Stimulated activated CD4-positive, alpha-beta T cell treated with anti-CD3 and anti-CD28 coated beads, Interleukin-2, amount 100 ng/mL, for 4 hours (primary cell): ENCODE measurements at places on chromosomes 2 and 18.

- peak; percentile 46 for DNase-seq
Measured at GRCh38 chr2:23380562-23381065, 4.4 kb upstream of the KLHL29 start.

DNA sequence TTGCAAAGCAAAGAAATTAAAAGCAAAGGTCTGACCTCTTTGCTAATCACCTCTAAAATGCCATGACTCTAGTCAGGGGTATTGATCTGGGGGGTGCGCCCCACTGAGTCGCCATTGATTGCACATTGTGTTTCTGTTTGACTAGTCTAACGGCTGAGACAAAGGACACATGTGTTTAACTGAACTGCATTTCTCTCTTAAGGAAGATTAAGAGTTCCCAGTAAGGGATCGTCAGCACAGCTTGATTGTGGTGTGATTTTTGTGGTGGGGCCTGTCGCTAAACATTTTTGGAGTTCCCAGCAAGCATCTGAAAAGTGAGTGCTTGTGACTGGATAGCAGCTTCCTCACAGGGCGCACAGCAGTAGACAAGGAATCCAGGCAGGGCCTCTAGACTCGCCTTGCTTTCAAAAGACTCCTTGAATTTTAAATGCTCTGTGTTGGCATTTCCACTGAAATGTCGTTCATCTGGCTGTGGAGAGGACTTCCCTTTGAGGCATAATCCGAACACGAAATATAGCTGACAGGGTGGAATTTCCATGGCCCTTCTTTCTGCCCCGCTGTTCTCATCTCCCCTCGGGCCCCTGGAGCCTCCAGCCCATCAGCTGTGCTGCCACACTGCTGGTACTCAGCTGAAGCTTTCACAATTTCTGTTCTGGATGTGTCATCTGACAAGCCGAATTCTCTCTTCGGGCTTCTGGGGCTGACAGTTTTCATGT is 126.3 kb downstream of the FAM168B start:
- no peak for DNase-seq

GRCh38 chr2:46945671-46946070 is 30.1 kb upstream of the MCFD2 start:
- DNase-seq: no peak

DNA sequence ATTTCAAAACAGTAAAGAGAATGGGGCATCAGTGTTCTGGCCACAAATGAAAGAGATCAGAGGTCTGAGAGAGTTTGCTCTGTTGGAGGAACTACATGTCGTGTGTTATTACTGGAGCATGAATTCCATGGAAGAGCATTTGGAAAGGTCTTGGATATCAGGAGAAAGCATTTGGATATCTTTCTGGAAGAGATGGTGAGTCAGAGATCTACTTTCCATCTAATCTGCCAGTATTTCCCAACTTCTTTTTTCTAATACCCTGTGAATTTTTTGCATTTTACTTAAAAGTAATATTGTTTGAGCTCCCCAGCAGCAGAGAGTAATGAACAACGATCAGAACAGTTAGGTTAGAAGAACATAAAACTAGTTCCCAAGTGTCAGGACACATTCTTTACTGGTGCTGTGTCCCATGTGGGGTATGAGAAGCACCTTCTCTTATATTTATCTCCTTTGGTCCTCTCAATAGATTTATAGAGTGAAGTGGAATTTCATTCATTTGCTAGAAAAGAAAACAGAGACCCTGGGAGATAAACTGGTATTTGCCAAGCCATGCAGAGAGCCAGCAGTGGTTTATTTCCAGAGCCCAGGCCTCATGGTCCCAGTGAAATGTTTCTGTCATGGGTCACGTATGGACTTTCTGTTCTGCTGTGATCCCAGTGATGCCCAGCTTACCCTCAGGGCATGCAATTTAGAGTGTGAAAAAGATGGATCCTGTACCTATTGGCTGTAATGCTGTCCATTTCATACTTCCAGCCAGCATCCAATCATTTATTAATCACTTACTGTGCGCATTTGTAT is 130.8 kb upstream of the NT5C1B start:
- DNase-seq: no peak

- DNase-seq: no peak
Measured at GRCh38 chr18:3664563-3665178, 214.7 kb downstream of the TGIF1 start.

DNA sequence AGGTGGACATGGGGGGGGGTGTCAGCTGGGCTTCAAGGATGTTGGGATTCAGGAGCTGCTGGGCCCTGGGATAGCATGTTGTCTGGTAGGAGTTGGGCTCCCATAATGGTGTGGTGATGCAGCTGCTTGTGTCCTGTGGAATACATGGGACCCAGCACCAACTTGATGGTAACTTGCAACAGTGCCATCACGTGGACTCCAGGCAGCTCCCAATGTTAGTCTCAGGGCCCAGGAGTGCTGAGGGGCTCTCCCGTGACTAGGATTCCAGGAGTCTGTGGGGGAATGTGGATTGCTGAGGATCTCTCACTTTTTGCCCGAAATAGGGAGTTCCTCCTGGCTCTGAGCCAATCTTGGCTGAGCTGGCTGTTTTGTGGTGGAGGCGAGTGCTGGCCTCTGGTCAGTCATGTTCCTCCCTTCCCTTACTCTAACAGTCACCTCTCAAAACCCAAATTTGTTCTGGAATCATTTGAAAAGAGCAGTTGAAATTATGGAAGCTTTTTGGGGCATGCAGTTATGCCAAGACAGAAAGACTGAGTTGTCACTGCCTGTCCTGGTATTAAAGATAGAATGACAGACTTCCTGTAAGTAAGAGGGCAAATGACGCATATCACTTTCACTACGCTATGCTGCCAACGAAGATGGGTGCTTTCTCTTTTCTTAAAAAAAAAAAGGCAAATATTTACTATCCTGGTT is 607.1 kb downstream of the ADCYAP1 start:
- no peak for DNase-seq

DNA sequence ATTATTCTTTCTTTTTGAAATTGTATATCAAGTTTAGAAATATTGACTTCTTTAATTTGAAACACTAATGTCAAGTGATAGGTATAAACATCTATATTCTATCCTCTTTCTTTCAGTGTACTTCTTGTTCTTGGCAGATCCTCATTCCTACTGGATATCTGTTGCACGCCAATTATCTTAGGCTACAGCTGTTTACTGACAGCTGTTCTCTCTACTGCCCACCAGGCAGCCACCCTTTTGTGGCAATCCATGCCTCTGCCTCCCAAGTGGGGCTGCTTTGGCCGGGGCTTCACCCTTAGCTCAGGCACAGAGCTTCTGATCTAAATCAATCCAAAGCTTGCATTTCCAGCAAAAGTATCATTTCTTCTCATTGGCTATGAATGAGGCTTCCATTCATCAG is 50.6 kb upstream of the ITSN2 start:
- DNase-seq: no peak

DNA sequence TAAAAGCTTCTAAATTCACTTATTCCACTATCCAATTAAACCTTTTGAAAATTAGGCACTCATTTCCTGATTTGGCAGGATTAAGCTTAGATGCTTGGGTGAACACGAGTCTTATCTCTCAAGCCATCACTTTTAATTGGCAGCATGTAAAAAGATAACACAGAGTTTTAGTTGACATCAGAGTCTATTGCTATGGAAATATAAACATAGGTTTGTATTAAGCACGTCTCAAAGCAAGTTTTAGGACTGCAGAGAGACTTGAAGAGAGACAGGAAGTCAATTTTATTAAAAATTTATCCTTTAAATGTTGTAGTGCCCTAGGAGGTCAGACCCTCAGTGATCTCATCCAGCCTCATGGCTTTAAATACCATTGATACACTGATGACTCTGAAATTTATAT is 5.6 kb downstream of the RBKS start:
- no peak for DNase-seq

DNA sequence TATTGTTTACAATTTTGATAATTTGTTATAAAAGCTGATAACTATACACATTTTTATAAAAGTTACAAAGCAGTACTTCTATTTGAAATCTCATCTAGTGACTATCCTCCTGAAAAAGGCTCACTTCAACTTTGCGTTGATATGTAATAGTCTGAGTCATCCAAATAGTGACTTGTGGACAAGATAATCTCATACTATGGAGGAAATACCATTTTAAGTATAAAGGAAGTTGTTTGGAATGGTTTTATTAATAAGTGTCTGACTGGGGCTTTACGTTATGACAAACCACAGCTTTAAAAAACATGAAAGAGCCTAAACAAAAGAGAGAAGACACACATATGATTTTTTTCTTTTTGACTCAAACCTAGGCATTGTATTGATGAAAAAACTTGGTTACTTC is 272.3 kb upstream of the COL3A1 start:
- no peak for DNase-seq

DNA sequence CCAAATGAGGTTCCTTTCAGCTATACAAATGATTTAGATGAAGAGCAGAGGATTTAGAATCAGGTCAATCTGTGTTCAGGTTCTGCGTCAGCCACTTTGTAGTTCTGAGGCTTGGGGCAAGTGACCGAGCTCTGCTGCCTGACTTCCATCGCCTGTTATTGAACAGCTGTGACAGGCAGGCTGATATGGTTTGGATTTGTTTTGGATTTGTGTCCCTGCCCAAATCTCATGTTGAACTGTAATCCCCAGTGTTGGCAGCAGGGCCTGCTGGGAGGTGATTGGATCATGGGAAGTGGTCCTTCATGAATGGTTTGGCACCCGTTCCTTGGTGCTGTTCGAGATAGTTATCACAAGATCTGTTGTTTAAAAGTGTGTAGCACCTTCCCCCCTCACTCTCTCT is 18.6 kb downstream of the TYMS start:
- DNase-seq: no peak

GRCh38 chr2:203934711-203935438 is 1.7 kb upstream of the ICOS start:
- no peak for DNase-seq

DNA sequence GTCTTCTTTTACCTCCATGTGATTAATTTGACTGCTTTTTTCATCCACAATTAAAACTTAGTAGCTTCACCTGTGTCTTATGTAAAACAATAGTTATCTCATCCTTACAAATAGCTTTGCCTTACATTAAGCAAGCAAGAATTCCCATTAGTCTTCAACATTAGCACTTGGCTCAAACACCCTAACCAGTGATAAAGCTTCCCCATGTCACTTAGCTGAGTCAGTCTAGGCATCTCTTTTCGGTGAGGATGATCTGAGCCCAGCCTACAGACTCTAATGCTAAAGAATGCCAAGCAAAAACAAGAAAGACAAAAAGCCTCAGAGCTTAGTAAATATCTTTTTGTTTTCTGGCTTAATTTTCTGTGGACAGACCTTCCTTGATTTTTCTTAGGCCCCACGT is 26.1 kb downstream of the GAD1 start:
- no peak for DNase-seq

DNA sequence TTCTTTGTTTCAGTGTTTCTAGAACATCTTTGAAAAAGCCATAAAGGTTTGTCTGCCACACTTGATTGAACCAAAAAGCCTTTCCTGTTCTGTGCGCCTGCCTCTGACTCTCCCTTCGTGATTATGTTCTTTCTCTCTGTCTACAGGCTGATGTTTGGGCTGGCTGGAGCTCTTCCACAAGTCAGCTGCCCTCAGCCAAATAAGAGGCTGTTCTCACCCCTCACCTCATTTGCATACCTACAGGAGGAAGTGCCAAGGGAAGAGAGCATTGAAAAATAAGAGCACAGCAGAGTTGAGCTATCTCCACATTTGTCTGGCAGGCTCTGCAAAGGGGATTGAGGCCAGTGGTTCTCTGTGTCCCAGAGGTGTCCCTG is 15.8 kb downstream of the INPP5D start:
- DNase-seq: no peak

GRCh38 chr2:223486751-223487150 is 115.4 kb downstream of the SCG2 start:
- DNase-seq: no peak

DNA sequence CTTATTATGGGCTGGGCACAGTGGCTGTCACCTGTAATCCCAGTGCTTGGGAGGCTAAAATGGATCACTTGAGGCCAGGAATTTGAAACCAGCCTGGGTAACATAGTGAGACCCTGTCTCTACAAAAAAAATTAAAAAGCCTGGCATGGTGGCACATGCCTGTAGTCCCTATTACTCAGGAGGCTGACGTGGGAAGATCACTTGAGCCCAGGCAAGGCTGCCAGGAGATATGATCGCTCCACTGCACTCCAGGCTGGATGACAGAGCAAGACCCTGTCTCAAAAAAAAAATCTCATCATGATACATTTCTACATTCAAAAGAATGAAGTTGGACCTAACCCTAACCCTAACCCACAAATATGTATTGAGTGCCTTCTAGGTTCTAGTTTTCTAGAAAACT is 20.2 kb upstream of the CYP27A1 start:
- no peak for DNase-seq
